Thyroid gland (tissue), 4 donors: ENCODE measurements at places on chromosomes 1 and 21. TPM values are rescaled to one million over a fixed set of nuclear protein-coding genes. Genes with fewer than 3 reads are reported as not detected.

- no peak for DNase-seq
Observed at GRCh38 chr1:68136187-68136586, 85.8 kb upstream of the DIRAS3 start.

- DNase-seq = no peak
Observed at GRCh38 chr1:53909946-53910345, 16.0 kb downstream of the DIO1 start.

GRCh38 chr1:59058665-59059439, 238.0 kb upstream of the FGGY start:
- no peak for DNase-seq

GRCh38 chr1:157136133-157136532, 2.1 kb downstream of the ETV3 start:
- DNase-seq = no peak

DNA sequence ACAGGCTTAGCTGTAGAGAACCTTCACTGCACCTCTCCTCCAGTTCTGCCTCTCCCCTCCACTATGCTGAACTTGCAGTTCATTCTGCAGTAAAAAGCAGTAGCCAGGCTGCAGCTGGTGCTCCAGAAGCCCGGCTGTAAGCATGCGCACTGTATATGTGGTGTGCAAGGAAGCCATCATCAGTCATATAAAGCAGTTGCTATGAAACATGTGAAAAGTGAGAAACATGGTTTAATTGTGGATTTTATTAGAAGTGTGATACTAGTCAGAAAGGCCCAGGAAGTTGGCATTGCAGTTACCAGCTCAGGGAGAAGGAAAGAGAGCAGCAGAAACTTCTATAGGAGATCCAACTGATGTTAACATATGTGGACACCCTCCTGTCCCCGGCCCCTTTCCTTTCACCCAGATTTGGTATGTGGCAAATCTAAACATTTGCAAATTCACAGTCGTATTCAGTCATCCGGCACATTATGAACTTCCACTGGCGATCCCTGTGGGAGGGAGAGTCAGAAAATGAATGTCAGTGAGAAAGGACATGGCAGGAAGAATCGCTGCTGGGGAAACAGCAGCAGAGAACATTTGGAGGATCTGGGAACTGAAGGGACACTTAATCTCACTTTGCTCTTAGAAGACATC, 32.8 kb downstream of the DPT start:
- no peak for DNase-seq

DNA sequence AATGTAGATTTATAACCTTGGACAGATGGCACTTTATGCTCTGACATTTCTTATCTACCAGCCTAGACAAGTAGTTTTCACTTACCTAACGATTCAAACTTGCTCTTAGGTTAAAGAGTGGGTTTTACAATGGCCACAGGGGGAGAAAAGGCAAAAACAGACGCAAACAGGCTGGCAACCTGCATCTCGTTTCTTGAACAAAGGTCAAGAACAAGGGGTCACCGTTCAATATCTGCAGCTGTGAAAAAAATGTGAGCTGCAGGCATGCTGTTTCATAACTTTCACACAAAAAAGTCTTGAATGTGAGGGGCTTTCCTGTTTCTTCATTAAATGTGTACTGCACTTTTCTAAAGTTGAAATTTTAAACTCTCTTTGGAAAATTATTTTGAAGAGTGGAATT, 49.4 kb downstream of the SYDE2 start:
- no peak for DNase-seq

DNA sequence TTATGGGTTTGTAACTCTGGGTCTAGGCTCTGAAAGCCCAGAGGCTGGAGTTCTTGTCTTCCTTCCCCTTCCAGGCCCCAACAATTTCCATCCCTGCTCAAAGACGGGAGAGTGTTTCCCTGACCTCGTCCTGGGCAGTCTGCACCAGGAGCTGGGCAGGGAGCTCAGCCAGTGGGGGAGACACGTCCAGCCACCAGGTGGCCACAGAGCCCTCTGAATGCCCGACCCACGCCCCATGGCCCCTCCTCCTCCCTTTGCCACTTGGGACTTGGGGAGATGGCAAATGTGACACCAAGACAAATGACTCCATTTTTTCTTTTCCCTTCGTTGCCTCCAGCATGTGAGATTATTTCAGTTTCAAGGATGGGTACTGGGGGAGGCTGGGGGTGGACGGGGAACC, 159.9 kb upstream of the AJAP1 start:
- DNase-seq = peak; percentile 32

DNA sequence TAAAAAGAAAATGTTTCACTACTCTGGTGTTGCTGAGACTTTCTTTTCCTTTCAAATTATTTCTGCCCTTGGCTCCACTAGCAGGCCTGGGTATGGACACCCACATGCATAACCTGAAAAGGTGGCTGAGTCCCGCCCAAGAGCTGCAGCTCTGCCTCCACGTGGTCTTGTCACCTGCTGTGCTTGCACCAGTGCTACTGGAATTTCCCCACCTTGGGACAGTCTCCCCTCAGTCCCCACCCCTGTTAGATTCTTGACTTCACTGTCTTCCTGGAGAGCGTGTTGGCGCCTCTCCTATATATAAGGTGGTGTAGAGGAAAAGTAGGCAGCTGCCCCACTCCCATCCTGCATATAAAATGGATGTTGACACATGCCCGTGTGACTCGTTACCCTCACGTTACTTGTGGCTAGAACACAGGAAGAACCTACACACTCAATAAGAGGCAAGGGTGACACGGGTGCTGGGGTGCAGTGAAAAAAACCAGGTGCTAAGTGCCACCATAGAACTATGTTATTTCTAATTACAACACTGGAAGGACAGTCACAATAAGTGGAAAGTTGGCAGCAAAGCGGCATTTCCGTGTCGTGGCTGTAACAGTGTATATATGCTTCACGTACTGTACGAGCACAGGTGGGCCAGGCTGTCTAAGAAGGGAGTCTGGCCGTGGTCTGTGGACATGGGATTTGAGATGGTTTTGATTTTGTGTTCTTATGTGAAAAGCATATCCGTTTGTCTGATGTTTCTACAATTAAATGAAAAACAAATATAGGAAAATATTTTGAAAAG, 61.0 kb downstream of the POFUT2 start:
- no peak for DNase-seq

GRCh38 chr1:61352845-61353435, 270.6 kb downstream of the NFIA start:
- DNase-seq = no peak

GRCh38 chr1:9909234-9910046, 629 bp downstream of the CTNNBIP1 start:
- peak; percentile 43 for DNase-seq

- DNase-seq = no peak
Observed at GRCh38 chr1:5576011-5576672, 416.1 kb downstream of the NPHP4 start.

GRCh38 chr1:201501144-201501543, 5.8 kb downstream of the CSRP1 start:
- DNase-seq = no peak

DNA sequence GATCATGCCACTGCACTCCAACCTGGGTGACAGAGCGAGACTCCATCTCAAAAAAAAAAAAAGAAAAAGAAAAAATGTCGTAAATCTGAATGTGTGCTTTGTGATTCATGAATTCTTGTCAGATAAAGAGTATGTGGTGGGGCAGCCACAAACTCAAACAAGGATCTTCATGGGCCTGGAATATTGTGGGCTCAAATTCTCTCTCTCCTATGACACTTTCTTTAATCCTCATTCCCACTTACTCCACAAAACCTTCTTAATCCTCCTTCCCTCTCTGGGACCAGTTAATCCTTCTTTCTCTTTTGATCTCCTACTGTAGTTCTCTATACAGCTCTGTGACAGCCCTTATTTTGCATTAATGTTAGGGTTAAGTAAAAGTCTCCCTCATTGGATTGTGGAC, 112.3 kb downstream of the AK5 start:
- no peak for DNase-seq

GRCh38 chr1:186042230-186042629, 308.0 kb downstream of the HMCN1 start:
- DNase-seq = no peak

GRCh38 chr21:44949779-44950198, 10.0 kb downstream of the SLX9 start:
- peak; percentile 93 for DNase-seq

DNA sequence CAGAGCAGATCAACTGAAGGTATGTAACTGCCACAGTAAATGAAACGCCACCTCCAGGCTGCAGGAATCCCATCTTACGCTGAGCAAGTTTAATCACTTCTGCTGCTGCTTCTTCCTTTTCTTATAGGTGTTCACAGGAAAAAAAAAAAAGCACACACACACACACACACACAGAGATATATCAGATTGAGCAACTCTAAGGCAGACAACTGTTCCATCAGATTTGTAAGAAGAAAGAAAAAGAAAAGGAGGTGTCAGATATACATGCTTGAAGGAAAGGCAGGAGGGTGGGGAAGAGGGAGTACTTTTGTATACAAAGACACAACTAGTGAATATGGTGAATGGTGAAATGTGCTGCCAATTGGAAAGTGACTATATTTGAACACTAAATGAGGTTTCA, 28.6 kb downstream of the DSTYK start:
- DNase-seq = no peak

DNA sequence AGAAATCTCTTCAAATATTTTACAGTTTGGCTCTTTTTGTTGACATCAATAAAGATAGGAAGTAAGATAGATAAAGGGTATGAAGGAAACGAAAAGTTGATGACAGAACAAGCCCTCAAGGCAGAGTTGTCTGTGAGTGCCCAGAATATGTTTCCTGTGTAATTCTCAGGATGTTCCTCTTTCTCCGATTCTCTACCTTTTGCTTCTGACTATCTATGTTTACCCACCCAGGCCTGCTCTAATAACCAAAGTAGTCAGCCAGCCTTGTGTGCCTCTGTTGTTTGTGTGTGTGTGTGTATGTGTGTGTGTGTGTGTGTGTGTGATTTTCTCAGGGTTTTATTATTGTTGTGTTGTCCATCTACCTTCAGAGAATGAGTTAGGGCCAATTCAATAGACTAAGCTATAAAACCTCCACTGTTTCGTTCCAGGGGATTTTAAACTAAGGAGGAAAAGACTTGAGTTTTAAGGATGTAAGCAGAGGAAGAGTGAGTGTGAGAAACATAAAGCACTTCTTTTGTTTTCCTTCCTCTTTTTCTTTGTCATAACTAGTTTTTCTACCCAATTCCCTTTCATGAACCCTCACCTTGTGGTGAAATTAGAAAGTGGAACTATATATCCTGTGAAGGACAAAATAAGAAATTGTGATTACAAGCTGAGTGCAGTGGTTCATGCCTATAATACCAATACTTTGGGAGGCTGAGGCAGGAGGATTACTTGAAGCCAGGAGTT, 627.4 kb upstream of the NR5A2 start:
- DNase-seq = no peak

DNA sequence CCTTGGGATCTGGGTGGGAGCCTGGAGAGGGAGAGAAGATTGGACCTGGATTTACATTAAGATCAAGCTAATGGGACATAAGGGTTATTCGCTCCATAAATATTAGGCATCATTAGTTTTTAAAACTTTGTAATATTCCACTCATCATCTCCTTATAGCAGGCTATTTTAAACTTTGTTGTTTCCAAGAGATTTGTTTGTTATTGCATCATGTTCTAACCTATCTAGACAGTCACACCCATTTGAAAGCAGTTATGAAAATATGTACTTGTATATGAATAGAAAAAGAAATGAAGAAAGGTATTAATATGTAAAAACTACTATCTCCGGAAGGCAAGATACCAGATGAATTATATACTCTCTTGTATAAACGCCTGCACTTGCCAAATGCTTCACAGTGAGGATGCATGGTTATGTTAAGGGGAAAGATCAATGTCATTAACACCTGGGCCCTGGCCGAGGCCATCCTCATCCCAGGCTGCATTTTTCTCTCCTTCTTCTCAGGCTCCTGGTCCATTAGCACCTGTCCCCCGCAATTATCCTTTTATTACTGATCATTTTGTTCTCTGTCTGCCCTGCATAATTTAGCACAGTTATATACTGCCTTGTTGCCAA, 468.2 kb downstream of the MATN1 start:
- no peak for DNase-seq

- DNase-seq = no peak
Observed at GRCh38 chr1:97999320-97999719, 78.5 kb upstream of the DPYD start.

DNA sequence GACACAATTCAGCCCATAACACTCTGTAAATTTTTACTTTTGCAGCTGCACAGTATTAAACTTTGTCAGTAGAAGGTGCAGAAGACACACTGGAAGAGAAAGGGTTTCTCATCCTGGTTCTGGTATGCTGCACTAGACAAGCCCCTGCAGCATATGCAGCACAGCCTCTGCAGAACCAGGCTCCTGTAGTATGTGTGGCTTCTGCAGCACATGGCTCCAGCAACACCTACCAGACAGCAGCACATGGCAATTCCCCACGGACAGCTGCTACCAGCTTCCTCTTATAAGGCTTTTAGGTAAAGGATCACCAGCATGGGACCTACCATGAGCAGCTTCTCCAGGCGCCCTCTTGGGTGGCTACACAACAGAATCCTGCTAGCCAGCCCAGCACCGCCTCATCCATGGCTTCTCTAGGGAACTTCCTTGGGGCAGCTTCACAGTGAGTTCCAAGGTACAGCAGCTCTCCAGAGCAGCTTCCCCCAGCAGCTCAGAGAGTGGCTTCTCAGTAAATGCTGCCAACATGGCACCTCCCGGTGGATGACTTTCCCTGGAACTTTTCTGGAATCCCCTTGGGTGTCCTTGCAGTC, 534.4 kb upstream of the CXADR start:
- DNase-seq = no peak

- no peak for DNase-seq
Observed at GRCh38 chr21:41863439-41863740, 15.8 kb downstream of the PRDM15 start.

DNA sequence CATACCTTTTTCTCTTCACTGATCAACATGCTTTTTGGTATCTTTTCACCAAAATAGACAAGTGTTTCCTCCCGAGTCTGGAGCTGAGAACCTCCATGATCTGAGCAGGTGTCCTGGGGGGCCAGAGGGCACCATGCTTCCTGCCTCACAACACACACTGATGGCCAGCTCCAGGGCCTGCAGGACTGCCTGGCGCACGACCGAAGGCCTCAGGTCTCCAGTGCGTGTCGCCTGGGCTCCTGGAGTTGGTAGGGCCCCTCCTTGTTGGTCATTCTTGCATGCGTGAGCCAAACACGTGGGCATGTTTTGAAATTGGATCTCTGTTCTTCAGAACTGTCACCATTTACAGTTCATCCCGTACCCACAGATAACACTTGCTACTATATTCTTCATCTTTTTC, 64.4 kb downstream of the SLC37A1 start:
- DNase-seq = no peak

- no peak for DNase-seq
Observed at GRCh38 chr1:203733009-203733863, 31.7 kb upstream of the LAX1 start.

RGL1 gene
- 9.3 TPM for total RNA-seq

RGS4 gene
- 5.2 TPM for total RNA-seq

TRIM67 gene
- not detected for total RNA-seq

HCRTR1 gene
- 2.1 TPM for total RNA-seq

BRDT gene
- total RNA-seq = 0.81 TPM

TNFRSF18 gene
- not detected for total RNA-seq

EXTL1 gene
- total RNA-seq = not detected

SIK1 gene
- 5.3 TPM for total RNA-seq

CLDN17 gene
- total RNA-seq = not detected

PDE9A gene
- 12.5 TPM for total RNA-seq
